ENCODE measurements at places on chromosomes 6 and 20. TPM values are rescaled to one million over a fixed set of nuclear protein-coding genes. Genes with fewer than 3 reads are reported as not detected.
A peak's percentile ranks its signal among the peaks of the same experiment; 100 is the strongest.

DNA sequence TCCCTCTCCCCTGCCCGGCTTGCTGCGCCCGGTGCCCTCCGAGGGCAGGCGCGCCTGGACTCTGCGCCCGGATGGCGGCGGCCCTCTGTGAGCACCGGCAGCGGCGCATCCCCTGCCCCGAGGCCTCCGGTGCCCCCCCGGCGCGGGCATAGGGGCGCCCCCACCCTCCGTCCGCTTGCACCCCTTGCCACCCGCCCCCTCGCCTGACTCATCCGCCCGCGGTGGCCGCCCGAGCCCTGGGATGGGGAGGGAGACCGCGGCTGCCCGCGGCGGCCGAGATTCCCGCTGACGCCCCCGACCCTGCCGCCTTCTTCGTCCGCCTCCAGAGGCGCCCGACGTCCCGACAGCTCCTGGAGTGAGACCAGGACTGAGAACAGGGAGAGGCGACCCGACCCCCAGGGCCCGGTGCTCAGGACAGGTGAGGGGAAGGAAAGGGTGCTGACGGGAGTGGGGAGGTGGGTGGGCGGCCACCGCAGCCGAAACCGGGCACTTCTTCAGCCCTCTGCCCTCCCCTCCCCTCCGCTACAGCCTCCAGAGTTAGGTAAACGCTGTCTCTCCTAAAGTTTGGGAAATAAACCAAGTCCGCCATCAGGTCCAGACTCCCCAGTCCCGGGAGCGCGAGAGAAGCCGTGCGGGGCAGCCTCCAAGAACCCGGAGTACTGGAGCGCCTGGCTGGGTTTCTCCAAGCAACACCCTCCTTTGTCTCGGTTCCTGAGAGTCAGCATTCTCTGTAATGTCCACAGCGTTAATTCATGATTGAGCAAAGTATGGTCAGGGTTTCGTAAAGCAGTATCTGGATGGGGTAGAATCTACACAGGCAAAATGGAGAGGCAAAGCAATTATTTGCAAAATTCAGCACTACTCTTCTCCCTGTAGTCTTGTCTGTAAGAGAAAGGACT, 539 bp downstream of the TMEM200A start:
- peak; percentile 64 for DNase-seq

GRCh38 chr6:88445188-88445965, 279.2 kb upstream of the CNR1 start:
- DNase-seq, result no peak

GRCh38 chr6:11604215-11604614, 66.7 kb downstream of the TMEM170B start:
- DNase-seq, result no peak

- no peak for DNase-seq
Observed at GRCh38 chr6:170208182-170208601, 82.7 kb downstream of the DLL1 start.

- no peak for DNase-seq
Observed at GRCh38 chr20:37347347-37347823, 1.4 kb downstream of the SRC start.

DNA sequence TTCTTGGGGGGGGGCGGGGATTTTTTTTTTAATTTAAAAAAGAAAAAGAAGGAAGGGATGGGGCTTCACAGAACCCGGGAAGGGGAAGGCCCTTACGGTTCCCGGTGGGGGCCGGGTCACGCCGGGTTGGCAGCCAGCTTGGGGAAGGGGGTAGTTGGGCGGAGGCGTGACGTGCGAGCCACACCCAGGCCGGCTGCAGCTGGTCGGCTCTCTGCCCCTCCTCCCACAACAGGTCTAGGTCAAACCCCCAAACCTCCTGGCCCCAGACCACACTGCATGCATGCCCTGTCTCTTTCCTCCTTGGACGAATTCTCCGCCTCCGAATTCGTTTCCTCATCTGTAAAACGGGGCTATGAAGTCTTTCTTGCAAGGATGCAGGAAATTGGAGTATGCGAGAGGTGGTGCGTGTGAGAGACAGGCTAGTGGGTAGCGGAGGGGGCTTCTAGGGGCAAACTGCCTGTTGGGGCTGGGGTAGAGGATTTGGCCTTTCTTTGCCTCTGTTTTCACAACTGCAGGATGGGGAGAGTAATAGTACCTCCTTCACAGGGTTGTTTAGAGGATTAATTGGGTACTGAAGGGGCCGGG, 828 bp downstream of the HCK start:
- no peak for DNase-seq

GRCh38 chr6:45424451-45424861, 46.7 kb upstream of the SUPT3H start:
- DNase-seq, result no peak

DNA sequence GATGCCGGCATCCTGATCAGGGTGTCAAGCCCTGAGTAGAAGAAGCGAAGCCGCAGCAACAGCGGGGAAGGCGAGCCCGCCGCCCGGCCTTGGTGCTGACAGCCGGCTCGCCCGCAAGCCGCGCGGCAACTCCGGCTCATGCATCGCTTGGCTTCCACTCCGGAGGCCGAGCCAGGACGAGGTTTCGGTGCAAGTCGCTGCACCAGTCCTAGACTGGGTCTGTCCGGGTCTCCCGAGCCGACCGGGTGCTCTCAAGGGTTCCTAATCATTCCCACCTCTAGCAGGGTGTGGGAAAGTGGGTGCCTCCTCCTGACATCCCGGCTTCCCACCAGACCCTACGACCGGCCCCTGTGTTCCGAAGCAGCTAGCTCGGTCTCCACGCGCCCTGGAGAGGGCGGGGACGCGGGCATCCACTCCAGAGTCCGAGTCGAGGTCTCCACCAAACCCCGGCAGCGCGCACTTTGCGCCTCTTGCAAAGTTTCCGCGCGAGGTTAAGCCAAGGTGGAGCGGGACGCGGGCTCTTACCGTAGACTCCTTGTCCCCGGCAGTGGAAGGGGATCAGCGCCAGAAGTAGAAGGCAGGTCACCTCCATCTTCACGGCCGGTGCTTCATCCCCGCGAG, 1.4 kb downstream of the MDGA1 start:
- DNase-seq, result peak; percentile 30

GRCh38 chr6:57040011-57040410, 6.5 kb upstream of the KIAA1586 start:
- DNase-seq, result no peak

DNA sequence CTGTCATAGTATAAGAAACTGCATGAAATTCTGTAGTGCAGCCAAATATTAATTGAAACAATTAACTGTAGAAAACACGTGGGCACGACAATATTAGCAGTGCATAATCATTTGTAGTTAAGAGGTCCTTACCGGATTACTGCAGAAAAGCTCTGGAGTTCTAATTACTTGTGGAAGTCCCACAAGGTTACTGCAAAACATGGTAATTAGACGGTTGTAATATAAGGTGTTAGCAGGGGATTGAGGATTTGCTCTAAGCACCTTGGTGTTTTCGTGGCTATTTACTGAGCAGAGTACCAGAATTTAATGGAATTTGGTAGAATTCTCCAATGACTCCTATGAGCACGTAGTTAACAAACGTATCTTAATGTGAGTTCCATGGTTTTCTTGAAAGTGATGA, 473.6 kb upstream of the AGPAT4 start:
- no peak for DNase-seq

DNA sequence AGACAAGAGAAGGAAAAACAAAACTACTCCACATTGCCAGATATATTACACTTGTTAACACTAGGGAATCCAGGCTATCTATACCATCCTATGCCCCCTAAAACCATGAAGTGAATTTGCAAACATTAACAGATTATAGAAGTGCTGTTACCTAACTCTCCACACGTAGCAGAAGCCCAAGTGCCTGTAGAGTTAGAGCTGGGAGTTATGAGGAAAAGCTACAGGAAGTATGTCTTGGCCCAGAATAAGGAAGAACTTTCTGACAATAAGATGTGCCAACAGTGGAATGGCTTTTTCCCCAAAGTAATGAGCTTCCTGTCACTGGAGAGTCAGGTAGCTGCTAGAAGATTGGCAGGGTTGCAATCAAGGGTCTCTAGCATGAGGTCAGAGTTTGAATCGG, 32.5 kb downstream of the ADGRG6 start:
- no peak for DNase-seq

DNA sequence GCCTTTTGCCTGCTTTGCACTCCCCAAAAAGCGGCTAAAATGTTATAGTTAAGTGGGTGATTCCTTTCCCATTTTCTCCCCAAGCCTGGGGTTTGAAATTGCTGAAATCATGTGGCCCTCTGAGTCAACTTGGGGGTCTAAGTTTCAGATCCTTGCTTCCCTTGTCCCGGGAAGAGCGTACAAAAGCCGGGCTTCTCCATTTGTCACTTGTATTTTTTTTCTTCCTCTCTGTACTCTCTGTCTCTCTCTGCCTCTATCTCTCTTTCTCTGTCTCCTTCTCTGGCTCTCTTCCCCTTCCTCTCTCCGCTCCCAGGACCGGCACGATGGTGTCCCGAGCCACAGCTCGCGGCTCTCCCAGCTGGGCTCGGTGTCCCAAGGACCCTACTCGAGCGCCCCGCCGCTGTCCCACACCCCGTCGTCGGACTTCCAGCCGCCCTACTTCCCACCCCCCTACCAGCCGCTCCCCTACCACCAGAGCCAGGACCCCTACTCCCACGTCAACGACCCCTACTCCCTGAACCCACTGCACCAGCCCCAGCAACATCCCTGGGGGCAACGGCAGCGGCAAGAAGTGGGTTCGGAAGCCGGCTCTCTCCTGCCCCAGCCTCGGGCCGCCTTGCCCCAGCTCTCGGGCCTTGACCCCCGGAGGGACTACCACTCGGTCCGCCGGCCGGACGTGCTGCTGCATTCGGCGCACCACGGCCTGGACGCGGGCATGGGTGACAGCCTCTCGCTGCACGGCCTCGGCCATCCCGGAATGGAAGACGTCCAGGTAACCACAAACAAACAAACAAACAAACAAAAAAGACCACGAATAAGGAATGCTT, 4.6 kb downstream of the TFAP2B start:
- DNase-seq, result no peak

DNA sequence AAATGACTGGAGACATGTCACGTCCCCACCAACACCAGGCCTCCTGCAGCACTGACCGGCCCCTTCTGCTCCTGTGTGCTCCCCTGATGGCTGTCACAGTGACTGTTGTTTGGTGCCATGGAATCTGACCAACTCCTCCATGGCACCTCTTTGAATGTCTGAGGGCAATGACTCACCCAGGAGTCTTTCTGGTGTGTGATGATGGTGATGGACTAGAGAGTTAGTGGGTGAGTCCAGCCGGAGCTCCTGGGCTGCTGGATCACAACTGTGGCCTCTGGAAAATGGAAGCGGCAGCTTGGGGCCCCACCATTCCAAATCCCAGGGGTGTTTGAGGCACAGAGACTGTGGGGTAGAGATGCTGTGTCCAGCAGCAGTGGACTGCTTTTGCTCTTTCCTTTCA, 133.3 kb downstream of the TFAP2C start:
- no peak for DNase-seq

GRCh38 chr20:61575151-61575937, 323.3 kb downstream of the CDH4 start:
- no peak for DNase-seq

GRCh38 chr6:72621291-72622093, at the start of gene KCNQ5:
TSS of gene KCNQ5 (plus strand) at chr6:72622064.
- no peak for DNase-seq

MAD2L1BP gene
- 14.4 TPM for total RNA-seq

BTNL2 gene
- total RNA-seq, result not detected

KCNK15 gene
- not detected for total RNA-seq

MYLIP gene
- 14.3 TPM for total RNA-seq

HLA-DQA2 gene
- not detected for total RNA-seq

PNLDC1 gene
- total RNA-seq, result not detected

BPIFA1 gene
- not detected for total RNA-seq

C6orf58 gene
- total RNA-seq, result not detected

TUBB1 gene
- total RNA-seq, result not detected
